ENCODE measurements at places on chromosomes 6 and 20.

- no peak for DNase-seq
Measured at GRCh38 chr6:2042956-2043648, 202.3 kb downstream of the GMDS start.

- no peak for DNase-seq
Measured at GRCh38 chr6:76615395-76615794, 542.9 kb upstream of the IMPG1 start.

GRCh38 chr20:57198132-57199072 is 68.0 kb downstream of the BMP7 start:
- no peak for DNase-seq

DNA sequence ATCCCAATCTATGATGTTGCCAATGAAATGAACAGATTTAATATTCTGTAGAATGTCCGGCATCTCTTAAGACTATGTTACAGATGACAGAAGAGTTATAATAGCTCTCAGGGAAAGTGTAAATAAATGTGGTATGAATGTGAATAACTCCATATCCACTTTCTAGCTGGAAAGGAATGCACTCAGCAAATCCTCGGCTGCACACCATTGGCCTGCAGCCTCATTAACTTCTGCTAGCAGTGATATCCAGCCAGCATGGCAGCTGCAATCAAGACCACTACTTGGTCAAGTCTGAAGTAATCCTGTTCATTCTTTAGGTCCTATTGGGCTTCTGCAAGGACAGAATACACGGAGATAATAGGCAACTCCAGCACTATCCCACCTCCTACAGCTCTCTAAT is 17.3 kb upstream of the MICA start:
- DNase-seq = no peak

DNA sequence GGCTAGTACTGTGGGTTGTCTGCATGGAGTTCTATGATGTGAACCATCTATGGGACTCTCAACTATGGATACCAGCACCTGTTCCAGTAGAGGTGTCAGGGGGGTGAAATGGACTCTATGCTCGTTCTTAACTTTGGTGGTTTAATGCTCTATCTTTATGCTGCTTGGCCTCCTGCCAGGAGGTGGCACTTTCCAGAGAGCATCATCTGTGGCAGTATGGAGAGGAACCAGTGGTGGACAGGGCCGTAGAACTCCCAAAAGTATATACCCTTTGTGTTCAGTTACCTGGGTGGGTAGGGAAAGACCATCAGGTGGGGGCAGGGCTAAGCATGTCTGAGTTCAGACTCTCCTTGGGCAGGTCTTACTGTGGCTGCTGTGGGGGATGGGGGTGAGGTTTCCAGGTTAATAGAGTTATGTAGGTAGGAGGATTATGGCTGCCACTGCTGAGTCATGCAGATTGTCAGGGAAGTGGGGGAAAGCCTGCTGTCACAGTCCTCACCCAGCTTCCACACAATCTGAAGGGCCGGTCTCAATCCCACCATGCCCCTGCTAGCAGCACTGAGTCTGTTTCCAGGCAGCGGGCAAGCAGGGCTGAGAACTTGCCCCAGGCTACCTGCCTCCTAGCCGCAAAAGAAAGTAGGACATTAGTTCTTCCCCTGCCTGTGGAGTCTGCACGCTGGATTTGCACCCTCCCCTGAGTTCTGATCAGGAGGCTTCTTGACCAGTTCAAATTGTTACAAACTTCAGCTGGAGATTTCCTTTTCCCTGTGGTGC is 284.0 kb downstream of the KCNQ5 start:
- no peak for DNase-seq

- no peak for DNase-seq
Measured at GRCh38 chr20:44585057-44585963, 2.9 kb downstream of the PKIG start.

DNA sequence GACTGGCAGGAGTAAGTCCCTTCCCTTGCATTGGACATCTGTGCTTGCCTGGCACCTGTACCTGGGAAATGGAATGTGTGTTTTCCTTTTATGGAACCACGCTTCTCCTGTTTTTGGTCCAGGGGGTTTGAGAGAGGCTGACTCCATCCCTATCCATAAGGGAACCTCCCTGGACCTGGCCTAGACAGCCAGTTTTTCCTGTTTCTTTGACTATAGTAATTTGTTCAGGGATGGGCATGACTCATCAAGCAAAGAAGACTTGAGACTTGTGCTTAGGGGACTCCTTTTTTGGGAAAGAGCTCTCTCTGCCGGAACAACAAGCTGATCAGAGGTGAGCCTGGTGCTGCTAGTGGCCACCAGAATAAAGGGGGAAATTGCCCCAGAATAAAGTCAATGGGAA is 393.8 kb downstream of the CDH26 start:
- DNase-seq = no peak

GRCh38 chr20:953742-954141 is 37.6 kb upstream of the ANGPT4 start:
- DNase-seq = no peak

GRCh38 chr6:87724983-87725811 is 23.2 kb upstream of the AKIRIN2 start:
- no peak for DNase-seq

- no peak for DNase-seq
Measured at GRCh38 chr6:124334359-124334758, 530.7 kb downstream of the NKAIN2 start.

DNA sequence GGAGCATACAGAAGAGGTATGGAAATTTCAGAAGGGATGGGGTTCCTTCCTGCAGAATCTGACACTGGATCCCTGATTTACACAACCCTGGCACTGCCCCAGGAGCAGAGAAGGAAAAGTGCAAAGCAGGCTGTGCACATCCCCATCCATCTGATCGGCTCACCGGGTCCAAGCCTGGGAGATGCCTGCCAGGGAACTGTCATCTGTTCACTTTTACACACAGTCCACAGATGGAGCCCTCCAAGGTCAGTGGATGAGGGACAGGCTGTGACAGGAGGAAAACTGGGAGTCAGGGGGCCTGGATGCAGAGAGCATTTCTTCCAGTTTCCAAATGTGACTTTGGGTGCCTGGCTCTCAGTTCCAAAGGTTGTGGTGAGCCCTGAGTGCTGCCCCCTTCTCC is 11.0 kb upstream of the SYNDIG1 start:
- DNase-seq = no peak

DNA sequence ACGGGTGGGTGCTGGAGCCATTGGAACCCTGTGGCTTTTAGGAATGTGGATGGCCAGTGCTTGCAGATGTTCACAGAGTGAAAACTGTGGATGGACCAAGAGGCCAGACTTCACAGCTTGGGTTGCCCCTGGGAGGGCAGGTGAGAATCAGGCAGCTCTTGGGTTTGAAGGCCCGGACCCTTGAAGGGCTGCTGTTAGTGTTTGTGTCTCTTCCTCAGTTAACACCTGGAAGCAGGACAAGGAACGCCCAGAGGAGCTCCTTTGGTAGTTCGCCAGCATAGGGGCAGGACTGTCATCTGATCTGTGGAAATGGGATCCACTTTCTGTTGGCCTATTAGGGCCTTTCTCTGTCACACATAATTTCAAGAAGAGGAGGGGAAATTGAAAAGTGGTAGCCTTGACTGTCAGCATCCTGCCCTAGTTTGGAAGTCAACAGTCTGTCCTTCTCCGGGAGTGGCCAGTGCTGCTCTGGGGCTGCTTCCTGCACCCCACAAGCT is 43.6 kb downstream of the RIOK1 start:
- no peak for DNase-seq

DNA sequence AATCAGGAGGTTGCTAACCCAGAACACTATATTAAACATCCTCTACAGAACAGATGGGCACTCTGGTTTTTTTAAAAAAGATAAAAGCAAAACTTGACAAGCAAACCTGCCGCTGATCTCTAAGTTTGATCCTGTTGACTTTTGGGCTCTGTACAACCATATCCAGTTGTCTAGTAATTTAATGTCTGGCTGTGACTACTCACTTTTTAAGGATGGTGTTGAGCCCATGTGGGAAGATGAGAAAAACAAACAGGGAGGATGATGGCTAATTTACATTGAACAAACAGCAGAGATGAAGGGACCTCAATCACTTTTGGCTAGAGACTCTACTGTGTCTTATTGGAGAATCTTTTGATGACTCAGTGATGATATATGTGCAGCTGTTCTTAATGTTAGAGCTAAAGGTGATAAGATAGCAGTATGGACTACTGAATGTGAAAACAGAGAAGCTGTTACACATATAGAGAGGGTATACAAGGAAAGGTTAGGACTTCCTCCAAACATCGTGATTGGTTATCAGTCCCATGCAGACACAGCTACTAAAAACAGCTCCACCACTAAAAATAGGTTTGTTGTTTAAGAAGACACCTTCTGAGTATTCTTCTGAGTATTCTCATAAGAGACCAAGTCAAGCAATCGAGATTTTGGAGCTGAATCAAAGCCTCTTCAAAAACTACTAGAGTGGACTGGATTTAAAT is 201.2 kb upstream of the SHLD1 start:
- DNase-seq = no peak

- DNase-seq = no peak
Measured at GRCh38 chr6:165849534-165850430, 186.7 kb upstream of the PDE10A start.

DNA sequence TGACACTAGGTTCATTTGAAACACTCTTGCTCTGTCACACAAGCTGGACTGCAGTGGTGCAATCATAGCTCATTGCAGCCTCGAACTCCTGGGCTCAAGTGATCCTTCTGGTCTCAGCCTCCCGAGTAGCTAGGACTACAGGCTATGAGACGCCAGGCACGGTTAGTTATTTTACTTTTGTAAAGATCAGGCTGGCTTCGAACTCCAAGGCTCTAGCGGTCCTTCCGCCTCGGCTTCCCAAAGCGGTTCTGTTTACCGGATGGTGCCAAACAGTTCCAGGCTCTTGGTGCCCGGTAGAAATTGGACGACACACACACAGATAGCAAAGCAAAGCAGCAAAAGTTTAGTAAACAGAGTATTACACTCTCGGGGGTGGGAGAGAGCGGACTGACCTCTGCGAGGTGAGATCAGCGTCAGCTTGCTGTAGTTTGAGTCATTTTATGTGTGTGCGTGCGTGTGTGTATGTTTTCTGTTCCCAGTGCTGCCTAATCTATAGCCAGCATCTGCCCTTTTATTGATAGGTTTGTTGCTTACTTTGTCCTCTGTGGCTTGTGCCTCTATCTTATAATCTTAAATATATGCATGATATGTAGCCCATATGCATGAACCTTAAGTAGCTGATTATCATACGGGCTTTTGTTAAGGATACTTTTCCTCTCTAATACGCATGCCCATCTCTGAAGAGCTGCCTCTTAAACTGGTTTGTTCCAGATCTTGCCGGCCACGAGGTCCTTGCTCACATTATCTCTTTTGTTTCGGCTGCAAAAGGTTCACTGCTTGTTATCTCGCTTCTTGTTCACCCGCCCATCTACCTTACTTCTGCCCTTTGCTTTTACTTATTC is 75.2 kb downstream of the OR2B2 start:
- peak; percentile 50 for DNase-seq

DNA sequence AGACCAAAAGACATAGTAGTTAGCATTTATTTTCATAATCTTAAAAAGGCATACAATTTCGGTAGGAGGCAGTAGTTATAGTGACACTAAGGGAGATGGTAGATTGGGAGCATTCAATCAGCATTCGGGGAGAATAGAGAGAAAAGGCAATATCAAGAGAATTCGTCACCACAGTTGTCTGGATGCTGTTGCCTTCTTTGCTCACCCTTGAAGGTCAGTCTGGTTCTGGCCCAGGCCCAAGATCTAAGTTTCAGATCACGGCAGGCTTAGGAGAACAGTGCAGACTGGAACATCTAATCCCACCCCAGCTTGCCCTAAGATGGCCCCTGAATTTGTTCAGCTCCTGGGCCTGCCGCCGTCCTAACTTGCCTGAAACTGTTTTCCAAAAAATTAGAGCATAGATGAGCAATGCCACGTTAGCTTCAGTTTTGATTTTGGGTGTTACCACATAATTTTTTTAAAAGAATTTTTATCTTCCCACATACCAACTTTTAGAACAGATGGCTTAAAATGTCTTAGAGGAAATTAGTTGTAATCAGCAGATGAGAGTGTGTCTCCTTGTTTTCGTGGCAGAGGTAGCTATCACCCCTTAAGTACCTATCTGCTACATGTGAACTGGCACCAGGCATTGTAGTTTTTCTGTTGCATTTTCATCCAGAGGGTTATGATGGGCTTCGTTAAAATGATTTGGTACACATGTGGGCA is 8.3 kb upstream of the CEP85L start:
- no peak for DNase-seq

DNA sequence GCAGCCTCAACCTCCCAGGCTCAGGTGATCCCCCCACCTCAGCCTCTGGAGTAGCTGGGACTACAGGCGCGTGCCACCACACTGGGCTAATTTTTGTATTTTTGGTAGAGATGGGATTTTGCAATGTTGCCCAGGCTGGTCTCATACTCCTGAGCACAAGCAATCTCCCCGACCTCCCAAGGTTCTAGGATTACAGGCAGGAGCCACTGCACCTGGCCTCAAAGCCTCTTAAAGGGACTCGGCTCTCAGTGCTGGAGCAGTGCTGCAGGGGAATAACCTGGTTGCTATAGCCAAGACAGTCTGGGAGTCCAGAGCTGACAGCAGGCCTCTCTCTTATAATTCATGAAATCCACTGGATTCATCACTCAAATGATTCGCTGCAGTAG is 17.0 kb downstream of the GHRH start:
- DNase-seq = no peak

- no peak for DNase-seq
Measured at GRCh38 chr6:4209196-4209595, 73.8 kb upstream of the ECI2 start.

DNA sequence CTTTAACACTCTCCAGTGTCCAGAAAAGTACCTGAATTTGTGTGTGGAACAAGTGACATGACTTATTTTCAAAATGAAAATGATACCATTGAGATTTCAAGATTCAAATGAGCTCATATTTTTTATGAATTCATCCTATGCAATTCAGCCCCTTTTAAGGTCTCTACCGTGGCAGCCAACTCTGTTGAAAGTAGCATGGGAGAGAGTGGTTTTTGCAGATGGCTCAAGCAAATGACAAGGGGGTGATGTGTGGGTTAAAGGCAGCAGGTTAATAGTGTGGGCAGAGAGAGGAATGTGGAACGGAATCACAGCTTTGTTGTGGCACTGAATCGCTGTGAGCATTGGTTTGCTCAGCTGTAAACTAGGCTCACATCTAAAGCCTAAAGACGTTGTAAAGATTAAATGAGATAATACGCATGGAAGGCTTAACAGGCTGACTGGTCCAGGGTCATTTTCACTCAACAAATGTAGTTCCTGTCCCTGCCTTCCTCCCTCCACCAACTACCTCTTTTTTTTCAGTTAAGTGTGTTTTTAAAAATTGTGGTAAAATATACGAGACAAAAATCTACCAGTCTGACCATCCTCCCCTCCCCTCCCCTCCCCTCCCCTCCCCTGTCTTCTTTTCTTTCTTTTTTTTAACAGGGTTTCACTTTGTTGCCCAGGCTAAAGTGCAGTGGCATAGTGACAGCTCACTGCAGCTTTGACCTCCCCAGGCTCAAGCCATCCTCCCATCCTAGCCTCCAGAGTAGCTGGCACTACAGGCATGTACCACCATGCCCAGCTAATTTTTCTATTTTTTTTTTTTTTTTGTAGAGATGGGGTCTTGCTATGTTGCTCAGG is 114.7 kb upstream of the ZNF217 start:
- peak; percentile 57 for DNase-seq
